H1 (cell line): ENCODE measurements at places on chromosomes 2 and 18.

DNA sequence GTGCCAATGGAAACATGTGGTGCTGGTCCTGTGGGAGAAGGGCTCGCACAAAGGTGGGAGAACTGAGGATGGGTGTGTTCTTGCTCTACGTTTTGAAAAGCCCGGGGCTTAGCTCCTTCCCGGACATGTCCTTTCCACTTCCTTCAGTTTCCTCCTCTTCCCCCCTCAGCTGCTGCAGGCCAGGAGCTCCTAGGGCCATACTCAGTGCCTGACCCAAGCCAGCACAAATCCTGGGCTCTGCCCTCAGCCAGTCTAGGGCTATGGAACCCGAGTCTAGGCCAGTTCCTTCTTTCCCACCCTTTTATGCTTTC, 1.4 kb upstream of the SIX2 start:
- DNase-seq = no peak
- H3K36me3 ChIP-seq = no peaks in the 10 kb centered on the region
- peaks cover 13% of the 10 kb centered on the region for H3K4me1 ChIP-seq
- H3K27me3 ChIP-seq = peaks cover 85% of the 10 kb centered on the region
- H3K27ac ChIP-seq = no peak overlapping the region

DNA sequence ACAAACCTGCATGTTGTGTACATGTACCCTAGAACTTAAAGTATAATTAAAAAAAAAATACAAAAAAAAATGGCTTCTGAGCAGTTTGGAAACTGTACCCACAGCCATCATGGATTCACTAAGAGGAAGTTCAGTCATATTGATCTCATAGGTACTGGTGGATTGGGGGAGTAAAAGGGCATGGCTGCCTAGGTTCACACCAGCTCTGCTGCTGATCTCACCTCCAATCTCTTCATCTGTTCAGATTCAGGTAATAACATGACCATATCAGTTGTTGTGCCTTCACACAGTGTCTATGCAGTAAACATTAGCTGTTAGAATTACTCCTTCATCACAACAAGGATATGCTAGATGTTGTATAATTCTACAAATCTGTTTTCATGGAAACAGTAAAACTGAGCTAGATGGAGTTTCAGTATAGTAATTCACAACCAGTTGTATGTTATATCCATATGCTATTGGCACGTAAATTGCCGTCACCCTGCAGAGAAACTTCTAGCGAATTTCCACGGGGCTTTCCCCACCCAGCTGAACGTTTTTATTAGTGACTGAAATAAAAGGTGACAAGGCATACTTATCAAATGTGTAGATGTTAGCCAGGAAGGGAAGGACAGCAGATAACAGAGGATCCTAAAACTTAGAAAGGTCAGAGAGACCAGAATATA, 59.3 kb upstream of the ITM2C start:
- no peaks in the 10 kb centered on the region for H3K4me1 ChIP-seq
- no peak overlapping the region for H3K27ac ChIP-seq
- no peaks in the 10 kb centered on the region; the same call in 1 of the 2 replicates for H3K36me3 ChIP-seq
- H3K27me3 ChIP-seq = no peaks in the 10 kb centered on the region
- no peak for DNase-seq

- no peaks in the 10 kb centered on the region for H3K36me3 ChIP-seq
- no peaks in the 10 kb centered on the region for H3K4me1 ChIP-seq
- H3K4me3 ChIP-seq = no peak overlapping the region
- no peak overlapping the region for H3K27ac ChIP-seq
- DNase-seq = no peak
- H3K27me3 ChIP-seq = no peaks in the 10 kb centered on the region
These were observed 5.9 kb upstream of the ATP5MC3 start for GRCh38 chr2:175187378-175187777.

DNA sequence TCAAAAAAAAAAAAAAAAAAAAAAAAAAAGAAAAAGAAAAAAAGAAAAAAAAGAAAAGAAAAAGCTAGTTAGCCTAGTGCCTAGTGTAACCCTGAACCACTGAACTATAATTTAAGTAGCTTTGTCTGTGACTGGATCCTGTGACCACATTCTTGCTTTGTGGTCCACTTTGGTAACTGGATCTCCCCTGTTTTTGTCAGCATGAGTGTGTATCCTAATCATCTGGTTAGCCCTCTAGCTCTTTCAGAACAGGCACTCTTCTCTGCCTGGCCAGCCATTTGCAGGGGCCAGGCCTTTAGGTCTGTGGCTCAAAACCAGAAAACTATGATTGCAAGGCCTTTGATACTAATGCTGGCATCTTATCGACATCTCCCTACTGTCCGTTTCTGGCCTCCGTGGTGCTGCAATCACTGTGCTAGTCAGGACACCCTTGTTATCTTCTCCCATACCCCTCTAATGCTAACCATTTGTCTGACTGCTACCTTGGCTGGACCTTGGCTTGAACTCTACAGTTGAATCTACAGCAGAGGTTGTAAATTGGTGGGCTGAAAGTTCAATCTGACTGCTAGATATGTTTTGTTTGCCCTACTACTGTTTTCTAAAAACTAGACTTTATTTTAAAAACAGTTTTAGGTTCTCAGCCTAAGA, 40.5 kb downstream of the RBKS start:
- DNase-seq = no peak
- H3K4me3 ChIP-seq = no peak overlapping the region
- no peaks in the 10 kb centered on the region for H3K4me1 ChIP-seq
- H3K36me3 ChIP-seq = no peaks in the 10 kb centered on the region

GRCh38 chr2:115011721-115012120, 569.3 kb downstream of the DPP10 start:
- H3K36me3 ChIP-seq = no peaks in the 10 kb centered on the region
- H3K27ac ChIP-seq = no peak overlapping the region
- no peak overlapping the region for H3K4me3 ChIP-seq
- H3K4me1 ChIP-seq = no peaks in the 10 kb centered on the region

DNA sequence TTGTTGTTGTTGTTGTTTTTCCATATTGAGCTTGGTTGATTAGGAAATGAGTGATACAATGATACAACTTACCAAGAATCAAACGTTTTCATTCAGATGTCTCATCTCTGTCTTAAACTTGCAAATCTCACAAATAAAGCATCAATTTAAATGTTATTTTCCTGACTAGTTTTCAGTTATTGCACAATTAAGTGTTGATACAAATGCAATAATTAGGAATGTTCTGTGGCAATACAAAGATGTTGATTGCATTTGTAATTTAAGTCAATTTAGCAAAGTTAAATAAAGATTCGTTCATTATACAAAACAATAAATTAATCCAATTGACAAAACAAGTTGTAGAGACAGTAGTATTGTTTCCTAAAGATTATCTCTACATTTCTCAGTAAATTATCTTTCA, 392.3 kb upstream of the ZNF804A start:
- no peaks in the 10 kb centered on the region for H3K4me1 ChIP-seq
- H3K27me3 ChIP-seq = no peaks in the 10 kb centered on the region
- H3K4me3 ChIP-seq = no peak overlapping the region

DNA sequence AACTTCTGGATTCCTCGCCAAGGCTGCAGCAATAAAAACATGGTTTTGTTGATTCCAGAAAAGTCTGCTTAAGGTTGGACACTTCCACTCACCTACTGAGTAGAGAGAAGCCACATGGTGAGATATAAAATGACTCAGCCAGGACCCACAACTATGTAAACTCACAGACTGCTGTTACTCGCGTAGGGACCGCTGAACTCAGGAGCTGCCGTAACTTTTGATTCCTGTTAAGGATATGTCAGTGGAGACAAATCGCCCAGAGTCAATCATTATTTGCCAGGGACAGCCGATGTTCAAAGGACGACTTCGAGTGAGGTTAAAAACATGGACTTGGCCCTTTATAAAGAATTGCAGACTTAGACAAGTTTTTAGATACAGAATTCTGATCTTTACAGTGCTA, 25.6 kb downstream of the CYB5A start:
- no peak overlapping the region for H3K27ac ChIP-seq
- peaks cover 14% of the 10 kb centered on the region; the same call in 1 of the 2 replicates for H3K36me3 ChIP-seq
- no peaks in the 10 kb centered on the region for H3K4me1 ChIP-seq
- H3K4me3 ChIP-seq = no peak overlapping the region

GRCh38 chr2:199757233-199757870, 93.6 kb downstream of the FTCDNL1 start:
- H3K36me3 ChIP-seq = no peaks in the 10 kb centered on the region
- H3K27ac ChIP-seq = no peak overlapping the region
- H3K4me1 ChIP-seq = no peaks in the 10 kb centered on the region
- H3K27me3 ChIP-seq = no peaks in the 10 kb centered on the region

GRCh38 chr2:23563673-23564614, 179.0 kb downstream of the KLHL29 start:
- H3K4me3 ChIP-seq = no peak overlapping the region
- H3K27ac ChIP-seq = no peak overlapping the region
- H3K27me3 ChIP-seq = no peaks in the 10 kb centered on the region
